Activated T-cell treated with anti-CD3 and anti-CD28 coated beads for 24 hours (primary cell): ENCODE measurements at places on chromosomes 5 and 9.

GRCh38 chr5:150464554-150465012 lies 15.0 kb upstream of the RPS14 start:
- no peak for DNase-seq

GRCh38 chr5:35331956-35332950 lies 102.0 kb upstream of the PRLR start:
- no peak for DNase-seq

- no peak for DNase-seq
Observed at GRCh38 chr9:121399126-121399882, 29.3 kb upstream of the STOM start.

DNA sequence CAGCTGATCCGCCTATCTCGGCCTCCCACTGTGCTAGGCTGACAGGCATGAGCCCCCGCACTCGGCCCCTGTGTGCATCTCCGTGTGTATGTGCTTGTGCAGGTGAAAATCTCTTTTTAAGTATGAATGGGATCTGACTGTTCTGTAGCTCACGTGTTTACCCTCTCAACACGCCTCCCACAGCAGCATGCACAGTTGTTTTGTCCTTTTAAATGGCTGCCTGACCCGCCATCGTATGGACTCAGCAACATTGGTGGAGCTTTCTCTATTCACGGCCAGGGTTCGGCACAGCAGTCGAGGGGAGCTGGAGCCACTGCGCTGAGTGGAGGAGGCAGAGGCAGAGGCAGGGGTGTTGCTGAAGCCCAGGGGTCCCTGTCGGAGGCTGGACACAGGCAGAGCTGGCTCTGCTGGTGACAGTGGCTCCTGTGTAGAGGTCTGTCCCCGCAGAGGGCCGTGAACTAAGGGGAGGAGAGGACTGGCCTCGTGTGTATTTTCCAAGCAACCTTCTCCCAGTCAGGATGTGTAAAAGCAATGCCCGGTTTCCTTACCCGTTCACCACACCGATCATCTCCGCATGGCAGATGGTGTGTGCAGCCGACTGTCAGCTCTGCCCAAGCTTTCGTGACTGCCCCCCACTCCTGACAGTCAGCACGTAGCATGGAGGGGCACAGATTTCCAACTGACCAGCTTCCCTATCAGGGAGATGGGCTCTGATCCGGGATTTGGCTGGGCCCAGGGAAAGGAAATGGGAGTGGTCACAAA lies 37.3 kb downstream of the MRPL36 start:
- DNase-seq: no peak

DNA sequence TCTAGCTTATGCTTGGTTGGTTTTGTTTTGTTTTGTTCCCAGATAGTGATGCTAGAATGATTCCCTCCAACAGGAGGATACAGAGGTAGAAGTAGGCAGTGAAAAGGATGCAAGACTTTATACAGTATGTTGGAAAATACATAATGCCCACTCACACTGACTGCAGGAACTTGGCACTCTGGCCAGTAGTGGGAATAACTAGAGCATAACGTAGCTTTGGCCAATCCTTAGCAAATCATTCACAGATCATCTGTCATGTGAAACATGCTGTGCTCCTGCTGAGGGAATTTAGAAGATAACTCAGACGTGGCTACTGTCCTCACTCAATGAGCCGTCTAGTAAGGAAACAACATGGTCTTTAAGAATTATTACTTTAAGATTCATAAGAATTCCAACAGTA lies 13.5 kb downstream of the CFAP90 start:
- DNase-seq: no peak
